Frontal cortex (tissue), 4 donors: ENCODE measurements at places on chromosomes 12 and 14.

- DNase-seq: no peak
Measured at GRCh38 chr14:61132894-61133293, 148.2 kb downstream of the TMEM30B start.

GRCh38 chr14:24135584-24135833 lies 485 bp upstream of the PSME1 start:
- no peak for DNase-seq

DNA sequence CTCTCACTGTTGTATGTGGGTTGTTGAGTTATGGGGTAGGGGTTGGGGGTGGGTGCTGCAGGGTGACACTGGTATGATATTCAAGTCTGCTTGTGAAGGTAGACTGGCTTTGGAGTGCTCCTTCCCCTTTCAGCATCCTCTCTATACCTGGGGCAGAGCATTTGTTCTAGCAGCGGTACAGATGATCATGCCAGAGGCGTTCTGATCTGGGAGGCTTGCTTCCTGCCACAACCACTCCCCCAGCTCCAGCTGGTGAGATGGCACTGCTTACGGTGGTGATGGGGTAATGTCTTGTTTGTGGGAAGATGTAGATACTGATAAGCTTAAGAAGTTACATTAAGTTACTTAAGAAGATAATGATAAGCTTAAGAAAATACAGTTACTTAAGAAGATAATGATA lies 131.8 kb downstream of the ERC1 start:
- no peak for DNase-seq

- no peak for DNase-seq
Measured at GRCh38 chr12:74644681-74645080, 107.0 kb downstream of the ATXN7L3B start.

DNA sequence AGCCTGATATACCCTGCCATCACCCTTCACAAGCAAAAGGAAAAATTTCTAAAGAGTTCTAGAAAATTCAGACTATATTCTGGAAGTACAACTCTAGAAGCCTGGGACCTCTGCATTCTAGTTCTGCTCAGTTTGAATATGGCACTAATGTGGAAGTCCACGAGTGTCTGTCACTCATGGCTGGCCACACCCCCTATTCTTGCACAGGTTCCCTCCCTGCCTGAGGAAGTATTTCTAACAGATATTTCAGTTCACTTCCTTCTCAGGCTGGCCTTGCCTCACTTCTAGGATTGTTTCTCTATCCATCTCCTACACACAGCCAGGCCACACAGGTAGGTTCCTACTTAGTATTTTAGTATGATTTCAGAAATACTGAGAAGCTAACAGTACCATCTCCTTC lies 67.4 kb downstream of the PHLDA1 start:
- DNase-seq: no peak
